ENCODE measurements at places on chromosomes 7 and 10.
A peak's percentile ranks its signal among the peaks of the same experiment; 100 is the strongest.

- DNase-seq, result no peak
These were observed 36.6 kb downstream of the INSYN2A start for GRCh38 chr10:127159648-127160245.

GRCh38 chr10:78729366-78729765 is 339.4 kb upstream of the ZMIZ1 start:
- DNase-seq, result no peak

GRCh38 chr10:44333511-44333910 is 51.4 kb downstream of the CXCL12 start:
- no peak for DNase-seq

DNA sequence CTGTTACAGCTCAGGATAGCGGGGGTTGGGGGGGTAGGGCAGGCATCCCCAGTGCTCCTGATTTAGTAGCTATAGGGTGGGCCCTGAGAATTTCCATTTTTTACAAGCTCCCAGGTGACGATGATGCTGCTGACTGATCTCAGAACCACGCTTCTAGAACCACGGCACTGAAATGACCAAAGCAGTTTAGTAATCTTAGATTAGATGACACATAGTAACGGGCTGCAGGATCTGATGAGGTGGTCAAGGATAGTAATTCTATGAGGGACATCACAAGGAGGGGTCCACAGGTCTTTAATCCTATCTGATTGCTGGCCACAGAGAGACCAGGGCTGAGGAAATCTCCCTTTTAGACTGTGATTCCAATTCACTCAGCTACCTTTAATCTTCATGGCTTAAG is 167.2 kb downstream of the JAZF1 start:
- no peak for DNase-seq

GRCh38 chr10:118979661-118980060 is 49.9 kb upstream of the NANOS1 start:
- no peak for DNase-seq

GRCh38 chr7:2203766-2204300 is 28.9 kb downstream of the MAD1L1 start:
- DNase-seq, result no peak

GRCh38 chr10:85224366-85224940 is 896.1 kb downstream of the CCSER2 start:
- no peak for DNase-seq

DNA sequence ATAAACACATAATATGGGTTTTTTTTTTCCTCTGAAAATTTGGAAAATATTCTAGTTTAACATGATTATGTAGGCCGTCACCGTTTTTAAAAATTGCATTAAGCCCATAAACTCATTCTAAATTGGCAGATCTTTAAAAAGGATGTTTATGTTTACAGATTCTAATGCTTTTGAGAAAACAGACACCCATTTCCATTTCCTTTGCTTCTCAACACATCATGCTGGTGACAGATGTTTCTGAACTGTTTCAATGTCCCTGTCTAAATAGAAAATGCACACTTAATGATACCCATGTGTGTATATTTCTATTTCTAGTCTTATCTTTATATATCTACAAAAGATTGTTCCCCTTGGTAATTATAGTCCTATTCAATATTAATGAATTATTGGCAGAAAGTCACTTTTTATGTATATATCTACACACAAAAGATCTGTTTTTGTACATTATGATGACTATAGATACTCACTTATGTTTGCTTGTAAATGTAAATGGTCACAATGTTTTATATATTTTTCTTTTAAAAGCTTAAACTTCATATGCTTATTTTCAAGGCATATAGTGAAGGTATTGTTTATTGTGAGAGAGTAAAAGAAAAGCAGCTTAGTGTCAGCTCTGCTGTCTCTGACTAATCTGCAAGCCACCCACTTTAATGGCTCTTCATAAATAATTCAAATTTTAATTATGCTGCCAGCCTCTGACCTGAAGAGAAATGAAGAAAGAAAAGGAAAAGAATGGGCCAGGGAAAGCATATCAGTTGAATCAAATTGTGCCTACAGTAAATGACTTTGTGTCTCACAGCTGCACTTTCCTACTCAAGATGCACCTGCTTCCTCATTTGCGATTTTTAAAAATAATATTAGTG is 179.4 kb downstream of the CACNA2D1 start:
- no peak for DNase-seq

GRCh38 chr7:2099048-2099957 is 133.4 kb downstream of the MAD1L1 start:
- peak; percentile 85 for DNase-seq

GRCh38 chr7:103964269-103964668 is 25.2 kb downstream of the RELN start:
- DNase-seq, result no peak

DNA sequence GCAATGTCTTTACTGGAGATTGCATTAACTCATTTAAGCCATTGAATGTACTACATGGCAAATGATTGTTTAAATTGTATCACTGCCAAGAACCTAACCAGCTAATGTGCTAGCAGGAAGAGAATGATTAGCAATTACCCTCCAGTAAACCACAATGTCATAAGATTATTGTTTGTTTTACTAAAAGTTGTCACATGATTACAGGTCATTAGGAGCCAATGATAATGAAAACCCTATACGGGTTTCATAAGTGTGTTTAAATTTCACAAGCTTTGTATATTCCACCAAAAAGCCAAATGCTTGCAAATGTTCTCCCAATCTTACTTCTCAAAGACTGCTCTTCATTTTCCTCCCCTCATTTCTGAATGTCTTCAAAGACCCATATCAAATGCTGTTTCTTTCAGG is 76.5 kb upstream of the PPP1R3C start:
- no peak for DNase-seq

DNA sequence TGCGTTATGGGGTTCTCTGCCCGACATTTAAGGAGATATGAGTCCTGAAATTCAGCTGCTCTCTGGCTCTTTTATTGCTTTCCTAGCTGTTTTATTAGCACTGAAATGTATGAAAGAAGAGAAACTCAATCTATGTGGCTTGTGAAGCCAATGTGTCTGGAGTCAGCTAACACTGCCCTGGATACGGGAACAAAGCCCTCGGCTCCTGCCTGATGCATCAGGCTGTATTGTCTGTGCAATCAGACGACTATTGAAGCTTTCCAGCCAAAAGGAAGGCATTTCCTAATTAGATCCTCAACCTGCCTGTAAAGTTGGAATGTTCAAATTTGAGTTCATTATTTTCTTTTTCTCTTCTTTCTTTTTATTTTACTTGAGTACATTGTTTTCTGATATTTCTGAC is 22.0 kb upstream of the TM9SF3 start:
- DNase-seq, result no peak

GRCh38 chr10:63681993-63682697 is 160.9 kb downstream of the REEP3 start:
- DNase-seq, result peak; percentile 85

DNA sequence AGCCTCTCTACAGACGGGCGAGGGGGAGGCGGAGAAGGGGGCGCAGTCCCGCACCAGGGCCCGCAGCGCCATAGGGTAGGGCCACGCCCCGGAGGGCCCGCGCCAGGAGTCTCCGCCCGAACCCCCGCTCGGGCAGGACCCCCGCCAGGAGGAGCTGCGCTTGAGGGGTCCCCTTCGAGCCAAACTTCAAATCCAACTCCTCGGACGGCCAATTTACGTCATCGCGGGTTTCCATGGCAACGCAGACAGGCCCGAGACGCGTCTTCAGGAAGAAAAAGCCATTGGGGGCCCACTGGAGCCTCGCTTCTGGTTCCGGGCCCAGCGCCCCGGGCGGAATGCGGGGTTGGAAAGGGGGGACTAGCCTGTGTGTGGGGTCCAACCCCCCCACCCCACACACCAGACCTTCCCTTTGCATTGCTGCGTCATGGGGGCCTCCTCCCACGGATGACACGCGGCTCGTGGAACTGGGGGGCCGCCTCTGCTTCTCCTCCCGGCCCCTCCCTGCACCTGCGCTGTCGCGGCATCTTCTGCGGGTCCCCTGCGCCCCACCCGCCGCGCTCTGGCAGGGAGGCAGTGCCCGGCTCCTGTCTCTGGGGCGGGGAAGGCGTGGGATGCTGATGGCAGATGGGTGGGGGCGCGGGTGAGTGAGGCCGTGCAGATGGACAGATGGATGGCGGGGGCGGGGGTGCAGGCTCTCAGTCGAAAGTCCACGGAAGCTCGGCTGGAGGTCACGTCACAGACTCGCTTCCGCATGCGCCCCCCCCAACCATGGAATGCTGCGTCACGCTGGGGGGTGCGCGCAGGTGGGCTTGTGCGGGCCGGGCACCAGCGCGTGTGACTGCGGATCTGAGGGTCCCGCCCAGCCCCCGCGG is 1.2 kb downstream of the CALY start:
- DNase-seq, result peak; percentile 65

- peak; percentile 32 for DNase-seq
These were observed 5.7 kb upstream of the CXCL12 start for GRCh38 chr10:44390585-44391072.

GRCh38 chr7:24825931-24826661 is 68.8 kb upstream of the GSDME start:
- DNase-seq, result peak; percentile 69

DNA sequence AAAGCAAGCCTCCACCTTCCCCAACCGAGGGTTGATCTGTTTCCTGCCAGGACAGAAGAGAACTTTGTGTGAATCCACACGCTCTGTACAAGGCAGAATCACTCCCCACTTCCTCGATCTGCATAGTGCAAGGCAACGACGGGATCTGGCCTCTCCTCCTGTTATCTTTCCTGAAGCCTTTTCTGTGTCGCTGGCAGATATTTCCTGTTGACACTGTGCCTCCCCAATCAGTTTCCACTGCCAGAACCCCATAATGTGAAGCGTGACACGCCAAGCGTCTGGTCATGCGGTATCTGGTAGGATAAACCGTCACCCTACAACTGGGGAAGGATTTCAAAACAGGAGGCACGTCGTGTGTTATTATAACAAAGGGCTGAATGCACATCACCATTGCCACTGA is 57.2 kb downstream of the FAM171A1 start:
- DNase-seq, result no peak

DNA sequence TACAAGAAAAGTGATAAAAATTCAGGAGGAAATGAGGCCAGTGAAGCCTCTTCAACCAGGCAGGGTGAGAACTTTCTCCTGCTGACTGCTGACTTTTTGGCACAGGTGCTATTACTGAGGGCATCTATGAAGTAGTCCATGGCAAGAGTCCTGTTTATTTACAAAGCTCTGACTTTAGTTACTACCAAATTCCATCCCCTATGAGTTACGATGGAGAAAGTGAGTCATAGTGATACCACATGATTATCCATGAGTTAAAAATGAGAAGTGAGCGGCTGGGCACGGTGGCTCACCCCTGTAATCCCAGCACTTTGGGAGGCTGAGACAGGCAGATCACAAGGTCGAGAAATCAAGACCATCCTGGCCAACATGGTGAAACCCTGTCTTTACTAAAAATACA is 19.9 kb downstream of the CCDC3 start:
- no peak for DNase-seq

DNA sequence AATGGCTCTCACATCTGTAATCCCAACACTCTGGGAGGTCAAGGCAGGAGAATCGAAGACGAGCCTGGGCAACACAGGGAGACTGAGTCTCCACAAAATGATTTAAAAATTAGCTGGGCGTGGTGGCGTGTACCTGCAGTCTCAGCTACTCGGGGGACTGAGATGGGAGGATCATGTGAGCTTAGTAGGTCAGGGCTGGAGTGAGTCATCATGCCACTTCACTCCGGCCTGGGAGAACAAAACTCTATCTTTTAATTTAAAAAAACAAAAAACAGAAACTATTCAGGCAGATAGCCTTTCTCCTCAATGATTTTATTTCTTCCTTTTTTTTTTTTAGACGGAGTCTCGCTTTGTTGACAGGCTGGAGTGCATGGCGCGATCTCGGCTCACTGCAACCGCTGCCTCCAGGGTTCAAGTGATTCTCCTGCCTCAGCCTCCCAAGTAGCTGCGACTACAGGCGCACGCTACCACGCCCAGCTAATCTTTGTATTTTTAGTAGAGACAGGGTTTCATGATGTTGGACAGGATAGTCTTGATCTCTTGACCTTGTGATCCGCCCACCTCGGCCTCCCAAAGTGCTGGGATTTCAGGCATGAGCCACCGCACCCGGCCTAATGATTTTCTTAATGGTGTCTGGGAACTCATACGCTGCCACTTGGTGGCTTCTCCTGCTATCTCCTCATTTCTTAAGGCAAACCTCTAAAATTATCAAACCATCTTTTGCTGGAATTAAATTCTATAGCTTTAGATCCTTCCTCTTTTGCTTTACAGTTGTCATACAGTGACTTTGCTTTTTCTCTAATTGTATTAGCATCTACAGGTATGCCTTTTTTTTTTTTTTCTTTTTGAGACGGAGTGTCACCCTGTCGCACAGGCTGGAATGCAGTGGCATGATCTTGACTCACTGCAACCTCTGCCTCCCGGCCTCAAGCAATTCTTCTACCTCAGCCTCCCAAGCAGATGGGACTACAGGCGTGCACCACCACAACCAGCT is 22.9 kb downstream of the SRPK2 start:
- no peak for DNase-seq

GRCh38 chr7:2507917-2508306 is 11.7 kb upstream of the LFNG start:
- no peak for DNase-seq

- DNase-seq, result peak; percentile 31
These were observed 45.6 kb upstream of the SGCE start for GRCh38 chr7:94701555-94701973.

GRCh38 chr10:88961266-88961665 is 8.7 kb upstream of the ACTA2 start:
- no peak for DNase-seq

DNA sequence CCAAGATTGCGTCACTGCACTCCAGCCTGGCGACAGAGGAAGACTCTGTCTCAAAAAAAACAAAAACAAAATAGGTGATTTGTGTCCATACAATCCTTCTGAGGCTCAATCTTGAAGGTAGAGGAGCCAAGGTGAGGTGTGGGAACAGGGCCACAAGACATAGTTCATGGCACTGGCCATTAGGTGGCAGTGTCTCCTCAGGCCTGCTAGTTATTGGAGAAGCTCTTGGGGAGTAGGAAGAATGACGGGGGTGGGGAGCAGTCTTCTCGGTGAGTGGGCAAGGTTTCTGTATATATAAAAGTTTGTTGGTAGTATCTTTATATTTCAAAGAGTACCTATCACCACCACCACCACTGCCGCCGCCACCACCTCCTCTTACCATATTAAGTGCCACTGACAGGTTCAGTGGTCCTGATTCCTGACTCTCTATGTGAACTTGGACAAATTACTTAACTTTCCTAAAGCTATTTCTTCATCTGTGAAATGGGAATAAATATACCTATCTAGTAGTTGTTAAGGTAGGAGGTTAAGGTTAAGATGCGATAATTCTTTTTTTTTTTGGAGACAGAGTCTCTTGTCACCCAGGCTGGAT is 24.0 kb downstream of the CCSER2 start:
- peak; percentile 60 for DNase-seq

DNA sequence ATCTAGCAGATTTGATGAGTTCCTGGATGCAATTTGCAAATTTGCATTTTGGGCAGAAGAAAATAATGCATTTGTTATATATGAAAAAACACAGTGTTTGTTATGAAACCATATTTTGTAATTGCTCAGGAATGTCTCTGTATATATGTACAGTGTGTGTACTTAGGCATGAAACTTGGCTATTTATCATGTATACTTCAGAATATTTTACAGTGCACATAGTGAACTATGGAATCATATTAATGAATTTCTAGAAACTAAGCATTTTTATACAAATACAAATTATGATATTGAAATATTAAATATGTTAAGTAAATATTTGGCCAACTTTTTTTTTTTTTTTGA is 107.5 kb downstream of the TWIST1 start:
- no peak for DNase-seq

GRCh38 chr7:50627824-50628361 is 62.7 kb upstream of the DDC start:
- no peak for DNase-seq

Measured in AG08395 (cell line).